ENCODE measurements at places on chromosomes 5 and 9.

DNA sequence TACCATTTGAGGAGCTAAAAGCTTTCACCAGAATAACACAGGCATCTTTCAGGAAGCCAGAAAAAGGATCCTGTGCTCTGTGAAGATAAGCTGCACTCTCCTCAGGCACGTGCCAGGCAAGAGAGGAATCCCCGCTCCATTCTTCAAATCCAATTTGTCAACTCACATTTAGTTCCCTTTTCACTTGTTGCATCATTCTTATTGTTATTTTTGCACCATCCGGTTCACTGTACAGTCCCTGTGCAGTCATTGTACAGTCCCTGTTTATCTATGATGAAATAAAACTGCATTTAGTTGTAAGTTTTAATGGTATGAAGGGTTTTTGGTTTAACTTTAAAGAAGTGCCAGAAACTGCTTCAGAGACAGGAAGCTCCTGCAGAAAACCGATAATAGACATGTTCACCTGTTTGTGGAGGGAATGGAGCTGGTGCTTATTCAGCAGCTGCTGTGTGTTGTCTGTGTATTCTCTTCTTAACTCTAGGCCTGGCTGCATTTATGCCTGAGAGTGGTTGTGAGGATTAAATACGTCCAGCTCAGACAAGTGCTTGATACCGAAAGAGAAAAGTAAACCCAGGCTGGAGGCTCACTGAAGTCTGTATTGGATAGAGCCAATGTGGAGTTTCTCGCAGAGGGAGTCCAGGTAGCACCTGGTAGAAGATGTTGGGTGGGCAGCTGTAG lies 22.4 kb downstream of the IFNW1 start:
- DNase-seq: no peak

GRCh38 chr9:135033487-135033886 lies 54.0 kb upstream of the OLFM1 start:
- no peak for DNase-seq

DNA sequence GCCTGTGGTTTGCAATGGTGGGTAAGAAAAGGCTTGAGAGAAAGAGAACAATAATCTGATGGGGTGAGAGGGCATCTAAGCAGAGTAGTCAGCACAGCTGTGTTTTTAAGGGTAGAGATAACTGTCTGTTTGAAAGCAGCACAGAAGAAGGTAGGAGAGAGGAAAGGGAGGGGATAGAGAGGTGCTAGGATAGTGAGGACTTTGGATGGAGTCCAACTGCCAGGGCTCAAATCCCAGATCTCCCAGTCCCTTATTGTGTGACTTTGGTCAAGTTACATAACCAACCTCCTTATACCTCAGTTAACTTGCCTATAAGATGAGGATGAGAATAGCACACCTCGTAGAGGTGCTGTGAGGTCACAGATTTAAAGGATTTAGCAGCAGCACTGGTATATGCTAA lies 55.6 kb downstream of the GPR21 start:
- DNase-seq: no peak

GRCh38 chr9:33225319-33226147 lies 14.4 kb upstream of the SPINK4 start:
- peak; percentile 84 for DNase-seq

GRCh38 chr9:4538107-4538506 lies 47.8 kb downstream of the SLC1A1 start:
- DNase-seq: no peak

DNA sequence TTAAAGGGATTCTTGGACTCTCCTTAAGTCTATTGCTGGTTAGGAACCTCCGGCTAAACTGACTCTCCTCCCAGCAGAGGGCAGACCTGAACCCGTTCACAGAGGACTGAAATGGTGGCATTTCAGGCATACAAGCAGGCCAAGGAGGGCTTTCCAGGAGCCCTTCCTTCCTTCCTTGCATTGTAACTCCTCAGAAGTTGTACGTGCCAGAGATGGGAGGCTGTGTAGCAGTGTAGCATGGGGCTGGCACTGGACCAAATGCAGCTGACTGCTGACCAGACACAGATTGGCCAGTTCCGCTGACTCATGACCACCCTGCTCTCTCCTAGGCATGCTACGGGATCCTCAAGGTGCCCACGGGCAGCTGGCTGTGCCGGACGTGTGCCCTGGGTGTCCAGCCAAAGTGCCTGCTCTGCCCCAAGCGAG lies 36.4 kb downstream of the JADE2 start:
- DNase-seq: peak; percentile 42

DNA sequence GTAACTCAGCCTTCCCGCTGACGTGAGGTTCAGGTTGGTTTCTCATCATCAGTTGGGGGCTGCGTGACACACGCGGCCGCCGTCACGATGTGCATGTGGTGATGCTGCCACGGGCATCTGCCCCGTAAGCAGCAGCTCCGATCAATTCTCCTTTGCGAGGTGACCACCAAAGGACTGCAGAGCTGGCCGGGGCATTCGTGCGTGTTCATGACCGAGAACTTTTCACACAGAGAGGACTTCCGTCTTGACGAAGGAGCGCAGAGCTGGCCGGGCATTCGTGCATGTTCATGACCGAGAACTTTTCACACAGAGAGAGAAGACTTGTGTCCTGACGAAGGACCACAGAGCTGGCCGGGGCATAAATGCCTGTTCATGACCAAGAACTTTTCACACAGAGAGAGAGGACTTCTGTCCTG lies 3.8 kb upstream of the LCN1 start:
- DNase-seq: no peak

GRCh38 chr5:120164037-120164436 lies 300.1 kb upstream of the PRR16 start:
- no peak for DNase-seq

DNA sequence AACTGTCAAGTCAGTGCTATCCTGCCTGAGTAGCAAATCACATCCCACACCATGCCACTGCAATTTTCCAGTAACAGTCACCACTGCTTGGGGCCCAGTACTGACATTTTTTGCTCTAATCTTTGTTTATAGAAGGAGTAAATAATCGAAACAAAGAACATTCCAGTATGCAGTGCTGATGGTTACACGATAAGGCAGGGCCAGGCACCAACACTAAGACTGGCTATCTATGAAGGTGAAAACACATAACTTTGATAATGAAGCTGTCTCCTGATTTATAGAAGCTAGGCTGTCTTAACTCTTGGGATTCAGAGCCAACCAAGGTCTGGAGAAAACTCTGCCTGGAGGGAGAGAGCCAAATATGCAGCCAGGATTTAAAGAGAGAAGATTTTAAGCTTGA lies 365.3 kb downstream of the BNC2 start:
- peak; percentile 40 for DNase-seq

DNA sequence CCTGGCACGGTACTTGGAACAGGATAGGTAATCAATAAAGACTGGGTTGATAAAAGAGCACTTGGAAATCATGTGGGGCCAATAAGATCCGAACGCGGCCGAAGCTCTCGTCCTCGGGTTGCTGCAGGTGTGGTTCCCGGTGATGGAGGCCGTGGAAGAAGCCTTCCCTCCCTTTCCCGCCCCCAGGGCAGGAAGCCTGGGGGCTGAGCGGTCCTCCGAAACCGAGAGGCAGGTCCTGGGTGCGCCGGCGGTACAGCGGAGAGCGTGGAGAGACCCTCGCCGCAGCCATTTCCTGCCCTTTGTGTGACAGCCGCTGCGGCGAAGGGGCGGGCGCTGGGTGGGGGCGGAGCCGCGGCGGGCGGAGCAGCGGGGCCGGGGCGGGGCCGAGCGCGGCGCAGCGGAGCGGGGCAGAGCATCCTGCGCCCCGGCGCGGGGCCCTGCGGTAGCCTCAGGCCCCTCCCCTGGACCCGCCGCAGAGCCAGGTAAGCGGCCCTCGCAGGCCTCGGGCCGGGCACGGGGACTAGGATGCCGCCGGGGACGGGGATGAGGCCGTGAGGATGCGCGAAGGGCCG lies at the start of gene CYFIP2:
Gene CYFIP2, plus strand, starts transcription at position 410 of the 572 bp plus-strand sequence. CDS start 19,239 bp downstream, outside the sequence.
- peak; percentile 53 for DNase-seq

DNA sequence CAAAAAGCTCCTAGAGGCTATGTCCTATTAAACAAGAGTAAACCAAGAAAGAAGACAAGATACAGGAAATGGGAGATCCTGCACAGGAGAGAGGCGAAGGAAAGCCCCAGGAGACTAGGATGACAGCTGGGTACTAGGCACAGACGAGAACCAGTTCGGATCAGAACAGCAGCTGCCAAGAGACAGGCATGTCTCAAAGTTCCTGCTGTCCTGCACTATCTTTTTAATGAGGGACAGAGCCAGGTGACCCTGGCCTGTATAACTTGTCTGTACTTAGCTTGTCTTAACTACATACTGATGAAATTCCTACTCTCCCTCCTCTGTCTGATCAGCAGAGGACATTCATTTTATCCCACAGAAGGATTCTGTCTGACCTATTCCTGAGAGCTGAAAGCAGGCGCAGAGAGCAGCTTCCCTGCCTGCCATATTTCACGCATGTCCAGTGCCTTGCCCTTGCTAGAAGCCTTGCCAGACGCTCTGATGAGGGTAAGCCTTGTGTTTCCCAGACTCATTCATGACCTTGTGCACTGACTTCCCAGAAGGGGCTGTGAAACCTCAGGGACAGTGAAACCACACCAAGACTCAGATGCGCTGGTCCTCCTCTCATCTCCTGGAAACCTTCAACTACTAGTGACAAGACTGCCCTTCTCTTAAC lies 24.7 kb downstream of the TSC1 start:
- DNase-seq: no peak

- no peak for DNase-seq
Observed at GRCh38 chr9:136082496-136083361, 12.4 kb downstream of the NACC2 start.

- DNase-seq: no peak
Observed at GRCh38 chr9:28584542-28584941, 1011.3 kb upstream of the C9orf72 start.

Data from kidney glomerular epithelial cell (primary cell).